ENCODE measurements at places on chromosomes 1 and 21. TPM values are rescaled to one million over a fixed set of nuclear protein-coding genes. Genes with fewer than 3 reads are reported as not detected.

DNA sequence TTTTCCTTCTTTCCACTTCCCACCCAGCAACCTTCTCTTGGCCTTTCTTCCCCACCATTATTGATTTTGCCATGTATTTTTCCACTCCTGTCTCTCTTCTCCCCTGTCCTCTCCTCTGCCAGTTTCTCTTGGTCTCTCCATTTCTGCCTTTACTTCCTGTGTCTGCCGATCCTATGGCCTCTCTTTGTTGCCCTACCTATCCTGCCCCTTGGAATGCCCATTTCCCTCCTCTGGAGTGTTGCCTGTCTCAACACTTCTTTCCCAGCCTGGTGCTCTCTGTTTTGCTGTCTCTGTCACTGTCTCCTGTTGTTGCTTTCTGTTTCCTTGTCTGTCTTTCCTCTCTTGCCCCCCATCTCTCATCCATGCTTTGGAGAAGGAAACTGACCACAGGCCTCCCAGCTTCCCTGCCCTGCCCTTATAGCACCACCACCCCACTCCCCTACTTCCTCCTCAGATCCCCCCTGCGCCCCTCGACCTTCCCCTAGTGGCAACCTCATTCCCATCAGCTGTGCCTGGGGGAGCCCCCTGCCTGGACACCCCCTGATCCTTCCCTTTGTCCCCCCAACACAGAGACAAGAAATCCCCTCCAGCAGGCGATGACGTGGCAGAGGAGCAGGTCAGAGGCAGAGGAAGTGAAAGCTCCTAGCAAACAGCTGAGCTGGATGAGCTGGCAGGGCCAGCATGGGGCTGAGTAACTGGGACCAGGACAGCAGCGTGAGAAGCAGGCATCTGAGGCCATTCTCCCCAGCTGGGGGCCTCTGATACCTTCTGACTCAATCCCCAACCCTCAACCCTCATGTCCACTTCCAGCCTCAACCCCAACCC, 6.6 kb upstream of the ETV3L start:
- no peak for DNase-seq

- no peak for DNase-seq
Measured at GRCh38 chr1:24874611-24875234, 55.4 kb downstream of the RUNX3 start.

DNA sequence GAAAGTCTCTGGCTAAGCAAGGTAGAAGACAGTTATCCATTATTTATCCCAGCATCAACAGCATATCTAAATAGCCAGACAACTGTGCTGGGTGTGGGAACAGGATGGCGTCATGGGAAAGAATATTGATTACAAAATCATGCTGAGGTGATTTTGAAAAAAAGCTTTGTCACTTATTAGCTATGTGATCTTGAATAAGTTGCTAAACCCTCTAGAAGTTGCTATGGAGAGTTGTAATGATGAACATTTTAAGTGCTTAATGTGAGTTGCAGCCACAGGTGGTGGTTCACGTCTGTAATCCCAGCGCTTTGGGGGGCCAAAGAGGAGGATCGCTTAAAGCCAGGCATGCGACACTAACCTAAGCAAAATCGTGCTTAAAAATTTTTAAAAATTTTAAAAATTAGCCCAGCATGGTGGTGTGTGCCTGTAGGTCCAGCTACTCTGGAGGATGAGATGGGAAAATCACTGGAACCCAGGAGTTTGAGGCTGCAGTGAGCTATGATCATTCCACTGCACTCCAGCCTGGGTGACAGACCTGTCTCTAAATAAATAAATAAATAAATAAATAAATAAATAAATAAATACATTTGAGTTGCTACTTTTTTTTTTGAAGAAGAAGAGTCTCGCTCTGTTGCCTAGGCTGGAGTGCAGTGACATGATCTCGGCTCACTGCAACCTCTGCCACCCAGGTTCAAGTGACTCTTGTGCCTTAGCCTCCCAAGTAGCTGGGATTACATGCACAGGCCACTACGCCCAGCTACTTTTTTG, 33.6 kb downstream of the WNT2B start:
- no peak for DNase-seq

DNA sequence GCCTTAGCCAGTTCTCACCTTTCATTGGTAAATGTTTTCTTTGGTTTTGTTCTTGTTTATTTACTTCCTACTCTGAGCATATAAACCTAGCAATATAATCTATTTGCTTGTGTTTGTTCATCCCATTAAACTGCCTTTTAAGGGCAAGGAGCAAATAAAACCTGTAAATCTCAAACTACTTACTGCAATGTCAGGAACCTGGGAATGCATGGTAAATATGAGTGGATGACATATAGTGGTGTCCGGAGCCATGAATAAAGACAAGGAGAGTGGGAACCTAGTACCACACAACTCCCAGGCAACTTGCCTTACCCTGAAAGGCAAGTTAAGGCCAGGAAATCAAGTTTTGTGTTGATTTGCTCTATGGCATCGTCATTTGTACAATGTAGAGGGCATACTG, 1133.7 kb upstream of the NCAM2 start:
- DNase-seq = no peak

DNA sequence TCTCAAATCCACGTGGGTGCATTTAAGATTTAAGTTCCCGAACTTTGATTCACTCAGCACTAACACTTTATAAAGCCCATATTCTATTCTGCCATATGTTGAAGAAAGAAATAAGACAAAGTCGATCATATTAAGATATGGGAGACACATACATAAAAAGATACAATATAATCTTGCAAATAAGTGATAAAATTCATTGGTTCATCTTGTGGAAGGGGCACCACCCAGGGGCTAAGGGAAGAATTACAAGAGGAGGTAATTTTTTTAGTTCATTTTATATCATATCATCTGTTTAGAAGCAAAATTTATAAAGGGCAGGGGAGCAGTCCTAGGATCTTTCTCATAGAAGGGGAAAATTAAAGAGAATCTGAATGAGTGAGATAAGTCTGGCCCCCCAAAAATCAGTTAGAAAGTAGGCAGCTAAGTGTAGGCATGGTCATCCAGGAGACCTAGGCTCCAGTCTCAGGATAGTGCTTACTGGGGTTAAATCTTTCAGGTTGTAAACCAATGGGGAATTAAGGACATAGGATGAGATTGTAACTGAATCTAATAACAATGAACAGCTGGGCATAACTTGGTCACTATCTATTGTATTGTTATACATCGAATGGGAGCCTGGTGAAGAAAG, 124.2 kb upstream of the L1TD1 start:
- no peak for DNase-seq

DNA sequence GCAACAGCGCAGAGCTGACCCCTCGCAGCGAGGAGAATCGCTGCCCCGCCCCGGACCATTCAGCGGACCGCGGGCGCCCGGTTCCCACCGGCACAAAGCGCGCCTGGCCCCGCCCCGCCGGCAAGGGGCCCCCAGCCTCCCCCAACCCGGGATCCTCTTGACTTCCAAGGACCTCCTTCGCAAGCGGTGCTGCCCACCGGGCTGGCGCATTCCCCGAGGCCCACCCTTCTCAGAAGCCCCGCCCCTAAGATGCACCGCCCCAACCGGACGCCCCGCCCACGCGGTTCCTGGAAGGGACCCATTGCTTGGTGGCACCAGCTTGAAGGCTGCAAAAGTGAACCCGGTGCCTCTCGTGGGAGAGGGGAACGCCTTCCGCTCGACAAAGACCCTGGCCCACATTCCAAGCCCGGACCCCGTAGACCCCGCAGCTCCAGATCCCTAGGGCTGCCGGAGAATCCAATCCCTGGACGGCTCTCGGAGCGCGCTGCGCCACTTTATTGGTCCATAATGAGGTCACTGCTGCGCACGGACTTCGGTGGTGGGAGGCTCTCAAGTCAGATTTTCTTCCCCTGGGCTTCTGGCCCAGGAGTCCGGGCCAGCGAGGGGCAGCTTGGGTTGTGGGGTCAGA, 2.0 kb downstream of the HES3 start:
- no peak for DNase-seq

- no peak for DNase-seq
Measured at GRCh38 chr1:66073388-66073787, 280.7 kb downstream of the PDE4B start.

- DNase-seq = no peak
Measured at GRCh38 chr1:60345049-60345448, 271.5 kb upstream of the C1orf87 start.

- DNase-seq = no peak
Measured at GRCh38 chr1:75614399-75614756, 3.5 kb upstream of the SLC44A5 start.

The GCSAML gene
- total RNA-seq = not detected

DNA sequence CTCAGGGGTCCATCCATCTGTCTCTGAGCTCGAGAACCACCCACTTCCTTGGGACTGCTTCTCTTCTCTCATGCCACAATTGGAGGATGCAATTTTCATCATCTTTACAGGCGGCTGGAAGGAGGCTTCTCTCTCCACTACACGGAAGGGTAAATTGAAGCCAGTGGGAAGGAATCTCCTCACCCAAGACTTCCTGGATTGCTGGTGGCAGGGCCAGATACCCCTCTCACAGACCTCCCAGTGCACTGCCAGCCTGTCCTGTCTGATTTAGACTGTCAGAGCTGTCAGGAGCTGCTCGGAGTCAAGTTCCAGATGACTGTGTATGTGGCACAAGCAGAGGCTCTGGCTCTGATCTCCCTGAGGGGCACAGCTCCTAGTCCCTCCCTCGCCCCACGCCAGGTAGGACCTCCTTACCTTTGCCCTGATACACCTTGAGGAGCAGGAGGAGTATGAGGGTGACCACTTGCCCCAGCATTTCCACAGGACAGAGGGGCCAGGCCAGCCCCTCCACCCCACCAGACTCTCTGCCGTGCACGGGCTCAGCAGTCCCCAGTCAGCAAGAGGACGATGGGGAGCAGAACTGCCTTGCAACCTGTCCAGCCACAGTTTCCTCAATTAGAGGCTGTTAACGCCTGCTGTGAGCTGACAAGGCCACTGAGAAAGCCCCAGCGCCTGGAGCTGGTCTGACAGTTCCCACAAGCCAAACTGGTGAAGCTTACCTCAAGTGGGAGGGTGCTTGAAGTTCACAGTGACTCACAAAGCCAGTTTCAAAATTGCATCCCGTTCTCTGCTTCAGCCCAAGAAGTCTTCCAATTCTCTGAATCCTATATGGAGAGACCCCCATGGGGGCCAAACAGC, at the start of gene CD244:
CD244 (minus strand) TSS at position 685 of the 858 bp plus-strand sequence; CDS start at position 475, 210 bp downstream.
- no peak for DNase-seq

The CNKSR1 gene
- 26.6 TPM for total RNA-seq

DNA sequence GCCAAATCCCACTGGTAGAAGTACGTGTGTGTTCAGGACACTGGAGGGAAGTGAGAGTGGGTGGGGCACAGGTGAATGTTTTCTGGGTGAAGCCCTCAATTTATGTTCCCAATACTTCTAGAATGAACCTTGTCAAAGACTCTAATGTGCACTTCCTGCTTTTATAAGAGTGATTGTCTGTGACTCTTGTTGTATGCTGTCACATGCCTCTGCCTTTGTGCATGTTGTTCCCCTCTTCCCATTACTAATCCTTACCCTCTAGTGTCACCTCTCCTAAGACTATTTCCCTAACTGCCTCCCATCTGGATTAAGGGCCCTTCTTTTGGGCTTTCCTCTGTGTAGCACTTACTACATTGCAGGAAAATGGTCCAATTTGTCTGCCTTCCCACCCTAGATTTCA, 2.5 kb upstream of the LINGO4 start:
- DNase-seq = no peak

GRCh38 chr1:228344631-228345072, 62.0 kb downstream of the TRIM11 start:
- no peak for DNase-seq

DNA sequence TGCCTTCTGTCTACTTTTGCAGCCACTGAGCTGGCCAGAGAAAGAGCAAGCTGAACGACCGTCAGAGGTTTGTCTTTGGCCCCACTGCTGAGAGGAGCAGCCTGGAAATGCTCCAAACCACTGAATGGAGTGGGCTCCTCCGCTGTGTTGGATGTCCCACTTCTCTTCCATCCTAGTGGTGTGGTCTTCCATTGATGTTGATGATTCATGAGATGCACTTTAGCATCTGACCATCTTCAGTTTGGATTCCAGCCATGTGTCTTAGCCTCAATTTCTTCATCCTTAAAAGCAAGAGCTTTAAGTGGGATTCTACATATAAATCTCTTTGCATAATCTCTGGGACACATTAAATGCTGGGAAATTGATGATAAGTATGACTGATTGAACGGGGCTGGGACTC, 276.9 kb downstream of the SIPA1L2 start:
- DNase-seq = no peak

DNA sequence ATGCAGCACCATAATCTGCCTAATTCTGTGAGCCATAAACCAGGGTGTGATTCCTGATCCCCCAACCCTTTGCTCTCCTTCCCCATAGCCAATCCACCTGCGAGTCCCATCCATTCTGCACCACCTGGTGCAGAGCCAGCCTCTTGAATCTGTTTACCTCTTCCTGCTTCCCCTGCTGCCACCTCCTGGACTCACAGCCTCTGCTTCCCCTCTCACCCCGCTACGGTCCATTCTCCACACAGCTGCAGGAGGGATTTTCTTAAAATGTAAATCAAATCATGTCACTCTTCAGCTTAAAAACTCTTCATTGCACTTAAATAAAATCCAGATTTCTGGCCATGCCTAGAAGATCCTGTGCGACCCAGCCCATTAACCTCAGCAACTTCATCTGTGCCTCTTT, 186.7 kb downstream of the FOXD2 start:
- DNase-seq = peak; percentile 32

GRCh38 chr21:16285605-16286126, 555.9 kb downstream of the USP25 start:
- DNase-seq = no peak

DNA sequence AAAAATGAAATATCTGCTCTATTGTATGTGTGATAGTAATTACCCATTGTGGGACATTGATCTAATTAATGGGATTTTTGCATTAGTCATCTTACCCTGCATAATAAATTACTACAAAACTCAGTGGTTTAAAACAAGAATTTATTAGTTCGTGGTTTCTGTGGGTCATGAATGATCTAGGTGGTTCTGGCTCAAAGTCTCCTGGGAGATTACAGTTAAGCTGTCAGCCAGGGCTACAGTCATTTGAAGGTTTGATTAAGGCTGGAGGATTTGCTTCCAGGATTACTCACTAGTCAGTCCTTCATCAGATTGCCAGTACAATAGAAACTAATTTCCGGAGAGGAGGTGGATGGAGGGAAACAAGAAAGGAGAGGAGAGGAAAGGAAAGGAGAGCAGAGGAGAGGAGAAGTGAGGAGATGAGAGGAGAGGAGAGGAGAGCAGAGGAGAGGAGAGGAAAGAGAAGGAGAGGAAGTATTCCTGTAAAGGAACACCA, 60.4 kb upstream of the TNFSF4 start:
- no peak for DNase-seq

The DYNLT5 gene
- total RNA-seq = not detected

Measured in HCT116 (cell line).